Endodermal cell (in vitro differentiated cells): ENCODE measurements at places on chromosomes 6 and 20. TPM values are rescaled to one million over a fixed set of nuclear protein-coding genes. Genes with fewer than 3 reads are reported as not detected.

- DNase-seq, result no peak
Observed at GRCh38 chr20:14553774-14554534, 216.5 kb upstream of the FLRT3 start.

GRCh38 chr6:168799067-168799466 lies 358.1 kb downstream of the SMOC2 start:
- peak; percentile 32 for DNase-seq

DNA sequence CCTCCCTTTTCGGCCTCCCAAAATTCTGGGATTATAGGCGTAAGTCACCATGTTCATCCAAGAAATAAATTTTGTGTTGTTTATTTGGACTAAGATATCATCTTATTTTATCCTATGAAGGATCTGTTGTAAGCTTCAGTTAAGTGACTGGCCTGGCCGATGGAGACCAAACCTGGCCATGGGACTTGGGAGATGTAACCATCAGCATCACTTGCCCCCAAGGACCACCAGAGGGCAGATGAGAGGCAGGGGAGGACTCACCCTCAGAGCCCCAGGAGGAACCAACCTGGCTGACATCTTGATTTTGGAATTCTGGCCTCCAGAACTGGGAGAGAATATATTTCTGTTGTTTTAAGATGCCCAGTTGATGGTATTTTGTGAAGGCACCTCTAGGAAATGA lies 266.7 kb downstream of the CDH26 start:
- DNase-seq, result peak; percentile 86

GRCh38 chr6:152316024-152316423 lies 321.1 kb downstream of the SYNE1 start:
- no peak for DNase-seq

DNA sequence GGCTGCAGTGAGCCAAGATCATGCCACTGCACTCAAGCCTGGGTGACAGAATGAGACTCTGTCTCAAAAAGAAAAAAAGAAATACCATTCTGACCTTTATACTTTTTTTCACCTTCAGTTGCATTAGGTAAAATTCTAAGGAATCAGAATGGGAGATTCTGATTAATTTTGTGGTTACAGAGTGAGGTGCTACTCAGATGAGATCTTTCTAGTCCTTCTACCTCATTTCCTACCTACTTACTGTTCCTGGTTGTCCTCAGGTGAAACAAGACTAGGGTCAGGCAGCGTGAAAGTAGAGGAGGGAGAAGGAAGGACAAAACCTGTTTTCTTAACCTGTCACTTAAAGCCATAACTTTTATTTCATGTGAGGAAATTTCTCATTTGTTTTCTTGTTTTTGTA lies 63.7 kb downstream of the MTFR2 start:
- DNase-seq, result no peak

GRCh38 chr20:24672181-24672880 lies 202.9 kb downstream of the SYNDIG1 start:
- no peak for DNase-seq

DNA sequence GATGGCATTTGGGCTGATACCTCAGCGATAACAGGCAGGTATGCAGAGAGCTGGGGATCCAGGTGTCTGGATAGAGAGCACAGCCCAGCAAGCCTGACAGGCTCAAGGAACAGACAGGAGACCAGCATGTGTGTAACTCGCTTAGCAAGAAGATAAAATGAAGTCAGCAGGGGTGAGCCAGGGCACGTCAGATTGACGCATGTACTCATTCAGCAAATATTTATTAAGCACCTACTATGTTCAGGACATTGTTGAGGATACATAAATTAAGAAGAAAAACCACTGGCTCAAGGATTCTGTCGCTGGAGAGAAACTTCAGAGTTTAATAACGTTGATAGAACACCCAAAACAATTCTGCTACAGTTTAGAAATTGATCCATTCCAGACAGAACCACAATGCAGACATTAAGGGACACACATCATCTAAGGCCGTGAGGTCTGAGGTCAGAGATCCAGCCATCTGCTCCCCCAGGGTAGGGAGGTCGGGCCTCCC lies 1.0 kb upstream of the DUSP22 start:
- no peak for DNase-seq

GRCh38 chr6:21188505-21189223 lies 404.9 kb upstream of the SOX4 start:
- DNase-seq, result no peak

DNA sequence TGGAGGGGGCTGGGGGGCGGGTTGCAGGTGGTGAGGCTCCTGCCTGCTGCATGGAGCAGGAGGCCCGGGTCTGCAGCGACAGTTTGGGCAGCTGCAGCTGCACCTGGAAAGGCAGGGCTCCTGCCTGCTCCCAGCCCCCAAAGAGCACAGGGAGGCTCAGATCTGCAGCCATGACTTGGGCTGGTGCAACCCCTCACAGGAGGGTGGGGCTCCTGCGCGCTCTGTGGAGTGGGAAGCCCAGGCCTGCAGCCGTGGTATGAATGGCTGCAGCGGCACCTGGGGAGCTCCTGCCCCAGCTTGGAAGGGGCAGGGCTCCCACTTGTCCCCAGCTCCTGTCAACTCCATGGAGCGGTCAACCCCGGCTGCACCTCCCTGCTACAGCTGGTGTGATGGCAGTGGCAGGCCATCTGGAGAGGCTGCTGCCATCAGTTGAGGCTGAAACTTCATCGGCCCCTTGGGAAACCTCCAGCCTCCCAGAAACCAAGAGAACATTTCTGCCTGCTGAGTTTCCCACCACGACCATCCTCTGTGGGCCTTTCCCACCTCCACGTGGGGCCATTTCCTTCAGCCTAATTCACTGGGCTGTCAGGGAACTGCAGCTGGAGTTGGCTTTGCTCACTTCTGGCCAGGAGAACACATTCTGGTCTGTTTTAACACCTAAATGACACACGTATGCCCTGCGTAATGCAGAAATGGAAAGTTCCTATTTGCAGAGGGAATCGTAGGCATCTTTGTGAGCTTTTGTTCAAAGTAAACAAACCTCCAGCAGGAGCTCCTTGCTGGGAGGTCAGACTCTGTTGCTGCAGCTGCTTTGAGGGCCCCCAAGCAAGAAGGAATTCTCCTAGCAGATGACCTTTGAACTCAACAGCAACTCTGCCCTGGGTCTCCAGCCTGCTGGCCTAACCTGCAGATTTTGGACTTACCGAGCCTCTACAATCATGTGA lies 429.0 kb downstream of the PREX1 start:
- no peak for DNase-seq

DNA sequence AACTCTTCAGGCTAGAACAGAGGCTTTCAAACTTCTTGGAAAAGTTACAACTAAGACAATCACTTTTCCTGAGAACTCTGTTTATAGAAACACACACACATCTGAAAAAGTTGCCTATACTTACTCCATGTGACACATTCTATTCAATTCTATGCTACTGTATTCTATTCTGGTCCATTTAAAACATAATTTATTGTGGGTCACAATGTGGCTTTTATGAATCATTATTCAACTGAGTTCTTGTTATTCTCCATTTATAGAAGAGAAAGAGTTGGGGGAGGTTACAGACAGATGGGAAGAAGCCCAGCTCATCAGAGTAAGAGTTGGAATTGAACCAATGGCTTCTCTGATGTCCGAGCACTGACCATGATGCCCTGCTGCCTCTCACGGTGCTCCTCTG lies 21.6 kb upstream of the BCAS1 start:
- DNase-seq, result no peak

GRCh38 chr20:57780398-57780797 lies 70.6 kb upstream of the PMEPA1 start:
- peak; percentile 30 for DNase-seq

DNA sequence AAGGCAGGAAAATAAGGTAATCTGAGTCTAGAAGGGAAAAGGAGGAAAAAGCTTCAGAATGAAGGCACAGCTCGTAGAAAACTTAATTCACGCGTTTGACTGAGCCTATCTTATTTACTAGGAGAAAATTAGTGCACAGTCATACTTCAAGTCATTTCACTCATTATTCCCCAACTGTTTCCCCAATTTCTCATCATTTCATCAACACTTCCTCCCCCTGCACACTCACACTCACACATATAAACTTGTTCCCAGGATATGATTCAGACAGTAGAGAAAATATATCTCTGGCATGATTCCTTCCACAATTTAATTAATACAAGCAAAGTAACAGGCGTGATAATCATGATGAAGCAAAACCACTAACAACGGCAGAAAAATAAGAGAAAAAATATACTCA lies 94.5 kb upstream of the F13A1 start:
- no peak for DNase-seq

DNA sequence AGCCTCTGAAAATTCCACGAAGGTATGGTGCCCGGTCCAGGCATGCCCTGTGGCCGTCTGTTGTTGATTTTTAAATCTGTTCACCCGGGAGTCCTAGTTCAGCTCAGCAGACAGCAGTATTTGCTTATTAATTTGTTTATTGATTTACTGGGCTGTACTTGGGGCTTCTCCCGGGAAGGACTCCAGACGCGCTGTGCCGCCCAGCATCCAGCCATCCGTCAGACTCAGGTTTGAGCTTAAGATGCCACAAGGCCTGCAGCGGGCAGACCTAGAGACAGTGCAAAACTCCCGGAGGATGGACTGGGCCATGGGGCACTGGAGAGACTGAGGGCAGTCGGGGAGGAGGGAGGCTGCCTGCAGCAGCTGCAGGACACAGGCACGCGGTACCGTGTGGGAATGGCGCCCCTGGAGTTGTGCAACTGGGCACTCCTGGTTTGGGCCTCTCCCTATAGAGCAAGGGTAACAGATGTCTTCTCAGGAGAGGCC lies 17.3 kb upstream of the CCDC167 start:
- no peak for DNase-seq

DNA sequence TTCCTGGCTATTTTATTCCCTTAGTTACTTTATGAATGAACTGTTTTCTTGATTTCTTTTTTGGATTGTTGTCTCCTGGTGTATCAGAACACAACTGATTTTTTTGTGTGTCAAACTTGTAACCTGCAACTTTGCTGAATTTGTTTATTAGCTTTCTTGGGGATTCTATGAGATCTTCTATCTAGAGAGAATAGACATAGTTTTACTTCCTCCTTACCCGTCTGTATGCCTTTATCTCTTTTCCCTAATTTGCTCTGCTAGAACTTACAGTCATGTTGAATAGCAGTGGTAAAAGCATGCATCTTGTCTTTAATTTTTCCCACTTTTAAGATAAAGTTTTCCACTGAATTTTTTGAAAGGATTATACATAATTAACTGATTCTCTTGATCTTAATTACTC lies 13.2 kb downstream of the RNF146 start:
- DNase-seq, result no peak

DNA sequence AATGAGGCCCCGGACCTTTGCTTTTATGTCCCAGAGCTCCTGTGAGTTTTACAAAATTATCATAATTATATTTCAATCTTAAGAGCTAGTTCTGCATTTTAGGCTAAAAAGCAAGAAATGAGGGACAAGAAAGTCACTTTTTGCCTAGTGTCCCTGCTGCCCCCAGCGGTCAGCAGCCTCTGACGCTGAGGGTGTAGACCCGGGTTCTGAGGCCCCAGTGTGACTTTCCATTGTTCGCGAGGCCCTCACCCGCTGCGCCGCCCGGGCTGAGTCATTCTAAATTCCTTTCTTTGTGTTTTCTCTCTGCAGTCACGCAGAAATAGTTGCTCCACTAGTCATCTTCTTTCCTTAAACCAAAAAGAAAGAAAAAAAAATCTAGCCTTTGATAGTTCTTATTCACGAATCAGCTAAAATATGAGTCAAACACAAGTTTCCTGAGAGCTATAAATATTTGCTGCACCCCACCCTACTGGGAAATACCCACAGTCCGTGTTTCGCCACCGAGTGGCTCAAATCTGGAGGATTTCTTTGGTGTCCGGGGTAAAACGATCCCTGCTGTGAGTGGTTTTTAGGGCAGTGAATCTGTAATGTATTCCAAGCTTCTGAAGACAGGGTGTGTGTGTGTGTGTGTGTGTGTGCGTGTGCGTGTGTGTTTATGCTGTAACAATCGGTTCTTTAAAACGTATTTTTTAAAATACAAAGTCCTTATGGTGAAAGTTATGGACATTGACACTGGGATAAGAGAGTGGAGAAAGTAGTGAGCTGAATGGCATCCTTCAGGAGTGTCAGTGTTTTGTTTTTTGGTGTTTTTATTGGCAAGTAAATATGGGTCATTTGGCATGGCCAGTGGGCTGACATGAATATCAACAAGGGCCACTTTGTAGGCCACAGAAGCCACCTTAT lies 59.7 kb upstream of the EEF1A1 start:
- DNase-seq, result peak; percentile 99

DNA sequence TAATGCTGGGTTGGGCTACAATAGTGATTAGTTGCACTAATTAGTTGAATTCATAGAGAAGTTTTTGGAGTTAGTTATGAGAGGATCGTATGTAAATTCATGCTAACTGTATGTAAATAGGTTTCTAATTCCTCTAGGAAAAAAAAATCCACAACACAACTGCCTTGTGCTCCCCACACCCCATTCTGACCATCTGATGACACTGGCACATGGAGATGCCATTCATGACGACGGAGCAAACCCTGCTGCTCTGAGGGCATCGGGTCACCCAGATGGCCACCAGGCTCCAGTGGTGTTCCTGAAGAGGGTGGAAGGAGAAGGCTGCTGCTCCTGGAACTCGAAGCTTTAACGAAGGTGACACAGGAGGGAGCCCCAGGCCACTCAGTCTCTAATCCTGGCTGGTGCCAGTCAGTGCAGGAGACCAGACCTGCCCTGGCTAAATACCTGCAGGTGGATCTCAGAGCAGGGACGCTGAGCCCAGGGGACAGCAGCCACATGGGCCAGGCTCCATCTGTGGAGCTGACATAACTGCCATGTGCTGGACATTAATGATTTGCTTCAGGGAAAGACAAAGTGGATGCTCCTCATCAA lies 90.3 kb downstream of the FAM50B start:
- no peak for DNase-seq

DNA sequence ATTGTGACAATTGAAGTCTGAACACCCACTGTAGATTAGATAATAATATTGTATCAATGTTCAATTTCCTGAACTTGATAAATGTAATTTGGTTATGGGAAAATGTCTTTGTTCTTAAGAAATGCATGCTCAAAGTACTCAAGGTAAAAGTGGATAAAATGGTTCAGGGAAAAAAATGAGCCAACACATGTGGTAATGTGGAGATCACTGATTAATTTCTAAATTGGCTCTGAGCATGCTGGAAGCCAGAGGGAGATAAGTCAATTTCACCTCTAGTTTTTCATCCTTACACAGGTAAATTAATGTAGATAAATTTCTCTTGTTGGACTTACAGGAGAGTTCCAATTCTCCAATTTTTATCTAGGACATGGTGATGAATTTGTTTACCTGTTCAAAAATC lies 8.0 kb upstream of the COMMD7 start:
- DNase-seq, result no peak

The GTSF1L gene
- total RNA-seq, result not detected in 3 replicates

The PTCRA gene
- total RNA-seq, result not detected in 3 replicates

The ENPP3 gene
- total RNA-seq, result not detected in 3 replicates

The OGFR gene
- total RNA-seq, result 25.7 to 29.6 TPM (median 28.5 TPM) in 3 replicates

The PPP1R3G gene
- total RNA-seq, result not detected in 2 replicates

The EFCAB8 gene
- 0.44 to 2.5 TPM (median 1.5 TPM) in 3 replicates for total RNA-seq
